ENCODE measurements at places on chromosomes 16 and 17.

DNA sequence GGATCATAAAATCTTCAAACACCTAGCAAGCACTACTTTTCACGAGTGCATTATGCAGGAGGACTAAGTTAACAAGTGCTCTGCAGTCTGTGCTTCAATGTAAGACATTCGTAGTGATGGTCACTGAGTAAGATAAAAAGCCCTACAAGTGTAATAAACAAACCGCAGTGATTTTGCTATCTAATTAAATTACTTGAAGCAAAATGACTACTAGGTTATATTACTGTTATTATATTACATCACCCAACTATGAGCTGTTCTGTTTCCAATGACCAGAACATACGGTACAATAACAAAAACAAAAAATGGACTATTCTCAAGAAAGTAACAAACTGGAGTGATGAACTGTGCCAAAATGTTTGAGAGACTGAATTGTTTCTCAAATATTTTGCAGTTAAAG is 11.2 kb downstream of the KLHL10 start:
- DNase-seq = no peak

DNA sequence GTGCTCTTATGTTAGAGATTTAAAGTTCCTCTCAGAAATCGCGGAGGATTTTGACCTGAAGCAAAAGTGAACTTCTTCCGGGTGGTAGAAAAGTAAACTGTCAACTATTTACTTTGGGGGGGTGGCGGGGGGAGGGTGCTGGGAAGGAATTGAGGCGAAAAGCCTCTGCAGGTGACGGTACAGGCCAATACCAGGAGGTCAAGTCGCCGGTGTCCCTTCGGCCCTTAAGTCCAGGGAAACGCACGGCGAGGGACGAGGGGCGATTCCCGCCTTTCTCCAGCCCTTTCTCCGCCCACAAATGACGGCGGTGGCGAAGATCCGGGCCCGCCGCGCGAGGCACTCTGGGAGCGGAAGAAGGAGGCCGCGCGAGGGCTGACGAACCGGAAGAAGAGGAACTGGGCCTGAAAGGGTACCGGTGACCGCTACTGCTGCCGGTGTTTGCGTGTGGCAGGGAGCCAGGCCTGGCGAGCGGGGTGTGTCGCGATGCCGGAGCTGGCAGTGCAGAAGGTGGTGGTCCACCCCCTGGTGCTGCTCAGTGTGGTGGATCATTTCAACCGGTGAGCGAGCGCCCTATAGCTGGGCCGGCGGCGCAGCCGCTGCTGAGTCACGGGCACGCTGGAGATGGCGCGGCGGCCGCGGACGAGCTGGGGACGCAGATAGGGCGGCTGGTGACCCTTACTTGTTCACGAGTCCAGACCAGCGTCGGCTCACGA is at the start of gene PSMD7:
Gene PSMD7, plus strand, starts transcription at position 383 of the 713 bp plus-strand sequence. Its CDS starts 101 bp downstream, at position 484.
- peak; percentile 80 for DNase-seq

DNA sequence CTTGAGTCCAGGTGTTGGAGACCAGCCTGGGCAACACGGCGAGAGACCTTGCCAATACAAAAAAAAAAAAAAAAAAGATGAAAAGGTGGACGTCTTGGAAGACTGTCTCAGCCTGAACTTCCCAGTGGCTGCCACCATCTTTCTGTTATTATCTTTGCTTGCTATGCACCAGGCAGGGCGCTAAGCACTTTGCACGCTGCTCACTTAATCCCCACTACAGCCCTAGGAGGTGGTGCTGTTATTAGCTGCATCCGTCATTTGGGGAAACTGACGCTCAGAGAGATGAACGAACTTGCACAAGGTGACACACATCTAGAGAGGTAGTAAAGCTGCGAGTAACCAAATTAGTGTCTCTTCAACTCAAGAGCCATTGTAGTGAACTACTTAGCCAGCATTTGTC is 708 bp upstream of the CPPED1 start:
- no peak for DNase-seq

- DNase-seq = no peak
Measured at GRCh38 chr17:4607261-4607741, 23.0 kb downstream of the SMTNL2 start.

DNA sequence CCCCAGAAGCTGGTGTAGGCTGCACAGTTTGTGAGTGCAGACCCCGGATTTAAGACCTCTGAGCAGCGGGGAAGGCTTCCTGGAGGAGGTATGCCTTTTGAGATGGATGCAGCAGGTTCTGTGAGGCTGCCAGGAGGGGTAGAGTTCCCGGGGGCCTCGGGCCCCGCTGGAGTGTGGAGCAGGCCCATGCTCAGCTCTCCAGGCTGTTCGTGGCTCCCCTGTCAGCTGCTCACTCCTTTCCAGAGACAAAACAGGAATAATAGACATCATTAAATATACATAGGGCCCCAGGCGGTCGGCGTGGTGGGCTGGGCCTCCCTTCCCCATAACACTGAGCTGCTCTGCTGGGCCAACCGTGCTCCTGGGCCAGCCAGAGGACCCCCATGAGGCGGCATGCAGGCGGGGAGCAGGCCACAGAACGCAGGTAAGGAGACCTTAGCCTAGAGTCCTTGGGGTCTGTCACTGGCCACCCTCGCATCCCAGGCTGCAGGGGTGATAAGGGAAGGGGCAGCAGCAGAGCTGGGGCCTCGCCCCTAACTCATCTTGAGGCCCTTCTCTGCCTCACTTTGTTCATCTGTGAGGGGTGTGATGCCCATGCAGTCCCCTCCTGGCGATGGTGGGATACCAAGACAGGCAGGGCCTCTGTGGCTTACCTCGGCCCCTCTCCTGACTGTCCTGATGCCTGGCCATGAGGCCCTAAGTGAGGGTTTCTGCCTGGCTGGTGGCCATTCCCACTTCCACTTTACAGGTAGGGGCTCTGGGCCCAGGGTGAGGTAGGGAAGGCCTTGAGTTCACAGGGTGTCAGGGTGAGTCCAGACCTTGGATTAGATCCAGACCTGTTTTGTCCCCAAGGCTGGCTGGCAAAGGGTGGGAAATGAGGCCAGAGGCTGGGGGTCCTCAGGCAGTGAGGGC is at the start of gene MYO15A:
Gene MYO15A, plus strand, starts transcription at position 356 of the 912 bp plus-strand sequence. CDS start 10,045 bp downstream, outside the sequence.
- DNase-seq = no peak

GRCh38 chr17:44345454-44346026 is 438 bp downstream of the GRN start:
- DNase-seq = no peak

GRCh38 chr17:53924530-53925455 is 102.1 kb downstream of the KIF2B start:
- DNase-seq = no peak

- DNase-seq = peak; percentile 80
Measured at GRCh38 chr16:89315791-89316581, 98.5 kb downstream of the ZNF778 start.

DNA sequence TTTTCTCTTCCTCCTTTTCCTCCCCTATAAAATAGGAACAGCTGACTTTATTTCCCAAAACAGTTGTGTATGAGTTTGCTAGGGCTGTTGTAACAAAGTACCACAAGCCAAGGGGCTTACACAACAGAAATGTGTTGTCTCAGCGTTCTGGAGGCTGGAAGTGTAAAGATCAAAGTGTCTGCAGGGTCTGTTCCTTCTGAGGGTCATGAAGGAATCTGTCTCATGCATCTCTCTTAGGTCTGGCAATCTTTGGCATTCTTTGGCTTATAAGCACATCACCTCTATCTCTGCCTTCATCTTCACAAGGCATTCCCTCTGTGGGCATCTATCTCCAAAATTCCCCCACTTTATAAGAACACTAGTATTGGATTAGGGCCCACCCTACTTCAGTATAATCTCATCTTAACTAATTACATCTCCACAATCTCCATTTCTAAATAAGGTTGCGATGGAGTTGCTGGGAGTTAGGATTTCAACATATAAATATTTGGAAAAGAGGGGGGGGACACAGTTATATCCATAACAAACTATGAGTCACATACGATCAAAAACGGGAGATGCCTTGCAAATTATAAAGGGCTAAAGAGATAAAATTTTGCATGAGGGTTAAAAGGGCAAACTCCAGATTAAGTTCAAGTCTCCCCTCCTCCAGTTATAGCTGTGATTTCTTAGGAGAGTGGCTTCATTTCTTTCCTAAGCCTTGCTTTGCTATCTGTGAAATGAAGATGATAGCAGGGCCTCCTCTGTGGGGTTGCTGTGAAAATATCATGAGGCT is 109.7 kb downstream of the VAT1L start:
- DNase-seq = no peak

- DNase-seq = peak; percentile 77
Measured at GRCh38 chr17:11997147-11997971, at the start of gene ZNF18. ZNF18 (minus strand) TSS chr17:11997475; CDS start chr17:11992829, 4,646 bp downstream.

- DNase-seq = peak; percentile 26
Measured at GRCh38 chr16:17282247-17282646, 188.5 kb downstream of the XYLT1 start.

DNA sequence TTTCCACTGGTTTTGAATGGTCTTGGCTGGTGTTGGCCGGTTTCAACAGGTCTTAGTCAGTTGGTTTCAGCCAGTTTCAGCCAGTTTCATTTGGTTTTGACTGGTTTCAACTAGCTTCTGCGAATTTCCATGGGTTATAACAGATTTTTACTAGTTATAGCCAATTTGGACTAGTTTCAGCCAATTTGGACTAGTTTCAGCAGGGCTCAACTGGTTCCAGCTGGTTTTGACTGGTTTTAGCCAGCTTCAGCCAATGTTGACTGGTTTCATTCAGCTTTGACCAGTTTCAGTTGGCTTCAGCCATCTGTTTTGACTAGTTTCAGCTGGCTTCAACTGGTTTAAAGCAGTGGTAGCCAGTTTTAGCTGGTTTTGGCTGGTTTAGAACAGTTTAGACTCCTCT is 432.6 kb downstream of the UTP18 start:
- no peak for DNase-seq

DNA sequence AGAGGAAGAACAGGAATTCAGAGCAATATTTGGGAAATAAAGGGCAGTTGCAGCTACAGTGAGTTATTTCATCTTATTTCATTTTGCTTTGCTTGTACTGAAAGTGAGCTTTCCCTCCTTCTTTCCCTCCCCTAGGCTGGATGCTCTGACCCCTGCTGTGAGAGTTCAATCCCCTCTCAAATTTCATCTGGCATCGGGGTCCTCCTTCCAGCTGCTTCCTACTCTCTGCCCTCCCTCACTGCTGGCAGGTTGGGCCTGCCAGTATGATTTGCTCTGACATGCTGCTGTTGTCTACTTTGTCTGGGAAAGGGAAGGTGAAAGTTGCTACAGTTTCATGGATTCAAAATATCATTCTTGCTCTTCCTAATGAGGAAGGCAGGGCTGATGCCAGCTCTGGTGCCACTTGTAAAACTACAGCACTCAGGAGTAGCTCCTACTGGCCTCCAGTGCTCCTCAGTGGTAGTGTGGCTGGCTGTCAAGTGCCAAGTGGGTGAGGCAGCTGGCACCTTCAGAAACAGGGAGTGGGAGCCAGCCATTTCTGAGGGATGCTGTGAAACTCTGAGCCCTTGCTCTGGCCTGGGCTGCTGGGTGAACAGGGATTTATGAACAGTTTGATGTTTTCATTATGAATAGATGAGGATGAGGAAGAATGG is 408.6 kb downstream of the HAPSTR1 start:
- no peak for DNase-seq

DNA sequence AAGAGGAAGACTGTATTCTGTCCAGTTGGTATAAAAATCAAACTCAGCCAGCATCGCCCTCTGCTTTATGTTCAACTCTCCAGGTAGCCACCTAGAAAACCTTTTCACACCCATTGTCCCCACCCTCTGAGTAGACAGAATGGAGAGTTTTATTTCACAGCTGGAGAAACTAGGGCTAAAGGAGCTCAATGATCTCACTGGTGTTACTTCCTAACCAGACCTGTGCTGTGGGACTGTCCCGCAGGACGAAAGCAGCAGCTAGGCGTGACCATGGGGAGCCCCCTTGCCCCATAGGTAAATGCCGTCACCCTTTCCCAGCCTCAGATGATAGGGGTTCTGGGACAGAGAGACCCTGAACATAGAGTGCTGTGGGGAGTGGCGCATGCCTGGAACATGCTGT is 67.7 kb downstream of the CYLD start:
- DNase-seq = no peak

DNA sequence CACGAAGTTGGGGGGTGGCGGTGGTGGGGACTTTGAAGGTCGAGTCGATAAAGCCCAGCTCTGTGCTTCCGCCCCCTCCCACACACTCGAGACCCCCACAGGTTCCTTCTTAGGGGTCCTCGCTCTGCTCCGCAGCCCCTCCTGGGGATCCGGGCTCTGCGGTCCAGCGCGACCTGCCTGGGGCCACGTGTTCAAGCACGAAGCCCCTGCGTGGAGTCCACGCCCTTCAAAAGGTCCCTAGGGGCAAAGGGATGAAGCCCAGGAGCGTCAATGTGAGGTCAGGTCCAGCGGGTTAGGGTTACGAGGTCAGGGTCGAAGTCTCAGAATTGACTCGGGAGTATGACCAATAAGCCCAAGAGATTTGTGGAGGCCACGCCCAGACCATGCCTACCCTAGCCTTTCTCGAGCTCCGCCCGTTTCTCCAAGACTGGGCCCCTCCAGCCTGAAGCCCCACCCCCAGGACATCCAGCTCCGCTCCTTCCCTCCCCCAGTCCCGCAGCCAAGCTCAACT is 786 bp upstream of the CACNA1G start:
- DNase-seq = no peak

- DNase-seq = no peak
Measured at GRCh38 chr16:1105888-1106620, 10.0 kb upstream of the C1QTNF8 start.

DNA sequence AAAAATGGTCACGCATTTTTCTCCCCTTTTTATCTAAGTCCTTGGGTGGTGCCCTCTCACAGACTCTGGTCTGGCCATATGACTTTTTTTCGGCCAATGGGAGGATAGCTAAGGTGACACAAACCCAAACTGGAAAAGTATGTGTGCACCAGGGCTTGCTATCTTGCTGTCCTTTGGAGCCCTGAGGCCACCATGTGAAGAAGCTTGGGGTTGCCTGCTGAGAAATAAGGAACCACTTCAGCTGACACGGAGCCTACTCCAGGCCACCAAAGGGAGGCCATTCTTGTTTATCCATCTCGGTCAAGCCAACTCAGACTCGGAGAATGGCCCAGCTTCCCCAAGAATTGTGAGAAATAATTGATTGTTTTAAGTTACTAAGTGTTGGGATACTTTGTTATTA is 111.4 kb upstream of the ZFHX3 start:
- DNase-seq = no peak

GRCh38 chr16:356741-357140 is 4.2 kb upstream of the AXIN1 start:
- DNase-seq = no peak

DNA sequence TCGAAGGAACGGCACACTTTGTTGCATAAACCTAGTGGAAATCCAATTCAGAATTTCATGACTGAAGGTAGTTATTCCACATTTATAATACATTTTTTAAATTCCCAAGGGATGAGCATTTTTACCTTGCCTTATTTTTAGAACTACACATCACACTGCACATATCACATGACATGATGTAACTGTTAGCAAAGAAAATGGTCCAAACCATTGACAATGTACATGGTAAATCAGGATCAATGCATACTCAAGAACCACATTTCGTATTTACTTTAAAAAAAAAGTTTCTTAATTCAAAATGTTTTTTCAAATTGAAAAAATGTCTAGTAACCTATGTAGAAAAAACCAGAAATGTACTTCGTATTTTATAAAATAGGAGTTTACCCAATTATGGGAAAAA is 2.5 kb downstream of the KANSL1 start:
- no peak for DNase-seq

GRCh38 chr17:3919123-3919624 is 2.9 kb upstream of the P2RX1 start:
- DNase-seq = no peak
